ENCODE measurements at places on chromosomes 6 and 20.

GRCh38 chr6:169828176-169828575, 76.8 kb downstream of the ERMARD start:
- DNase-seq, result no peak

- no peak for DNase-seq
These were observed 139.4 kb downstream of the ID4 start for GRCh38 chr6:19976411-19977129.

GRCh38 chr20:914727-915498, 1.2 kb downstream of the ANGPT4 start:
- no peak for DNase-seq

GRCh38 chr6:90222724-90223198, 73.9 kb downstream of the BACH2 start:
- peak; percentile 30 for DNase-seq

DNA sequence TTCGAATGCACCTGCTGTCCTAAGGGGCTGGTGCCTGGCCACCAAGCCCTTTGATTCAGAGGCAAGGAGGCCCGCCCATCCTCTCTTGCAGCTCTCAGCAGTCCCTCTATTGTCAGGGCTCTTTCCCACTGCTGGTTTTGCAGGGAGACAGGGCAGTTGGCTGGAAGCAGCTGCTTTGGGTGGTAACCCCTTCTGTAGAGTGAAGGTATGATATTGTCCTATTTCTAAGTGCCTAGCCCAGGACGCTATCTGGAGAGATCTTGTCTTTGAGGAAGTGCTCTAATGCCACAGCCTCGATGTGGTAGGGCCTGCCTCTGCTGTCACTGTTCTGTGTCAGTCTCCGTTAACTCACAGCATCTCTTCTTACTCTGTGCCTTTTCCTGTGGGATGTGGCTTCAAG, 5.6 kb downstream of the PLCG1 start:
- no peak for DNase-seq

DNA sequence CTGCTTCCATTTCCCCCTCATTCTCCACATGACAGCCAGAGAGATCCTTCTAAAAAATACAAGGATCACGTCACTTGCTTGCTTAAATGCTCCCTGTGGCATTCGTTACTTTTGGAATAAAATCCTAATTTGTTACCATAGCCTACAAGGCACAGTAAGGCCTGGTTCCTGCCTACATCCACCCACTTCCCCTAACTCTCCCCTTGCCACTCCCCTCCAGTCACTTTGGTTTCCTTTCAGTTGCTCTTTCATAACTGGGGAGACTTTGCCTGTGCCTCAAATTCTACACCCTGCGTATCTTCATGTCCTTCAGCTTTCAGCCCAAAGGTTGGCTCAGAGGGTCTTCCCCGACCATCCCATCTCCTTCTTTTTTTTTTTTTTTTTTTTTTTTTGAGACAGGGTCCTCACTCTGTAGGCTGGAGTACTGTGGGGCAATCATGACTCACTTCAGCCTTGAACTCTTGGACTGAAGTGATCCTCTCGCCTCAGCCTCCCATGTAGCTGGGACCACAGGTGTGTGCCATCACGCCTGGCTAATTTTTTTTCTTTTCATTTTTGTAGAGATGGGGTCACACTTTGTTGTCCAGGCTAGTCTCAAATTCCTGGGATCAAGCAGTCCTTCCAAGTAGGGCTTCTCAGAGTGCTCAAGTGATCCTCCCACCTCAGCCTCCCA, 12.5 kb downstream of the ID1 start:
- peak; percentile 83 for DNase-seq

DNA sequence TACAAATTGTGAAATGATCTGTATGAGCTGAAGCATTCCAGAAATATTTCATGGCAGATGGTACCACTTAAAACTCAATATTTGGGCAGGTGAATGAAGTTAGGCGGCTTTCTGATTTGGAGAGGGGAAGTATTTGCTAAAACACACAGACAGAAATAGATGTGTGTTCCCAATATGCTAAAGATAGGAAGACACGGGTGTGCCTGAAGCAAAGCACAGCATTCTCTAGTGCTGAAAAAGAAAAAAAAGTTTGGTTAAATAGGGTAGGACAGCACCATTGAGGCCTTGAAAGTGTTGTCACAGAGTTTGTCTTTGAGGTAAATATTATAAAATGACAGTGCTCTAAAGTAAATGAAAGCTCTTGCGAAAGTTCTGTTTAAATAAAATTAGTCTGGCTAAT, 252.2 kb upstream of the HSF2 start:
- DNase-seq, result no peak

- DNase-seq, result no peak
These were observed 158.2 kb upstream of the MCHR2 start for GRCh38 chr6:100152201-100152600.

DNA sequence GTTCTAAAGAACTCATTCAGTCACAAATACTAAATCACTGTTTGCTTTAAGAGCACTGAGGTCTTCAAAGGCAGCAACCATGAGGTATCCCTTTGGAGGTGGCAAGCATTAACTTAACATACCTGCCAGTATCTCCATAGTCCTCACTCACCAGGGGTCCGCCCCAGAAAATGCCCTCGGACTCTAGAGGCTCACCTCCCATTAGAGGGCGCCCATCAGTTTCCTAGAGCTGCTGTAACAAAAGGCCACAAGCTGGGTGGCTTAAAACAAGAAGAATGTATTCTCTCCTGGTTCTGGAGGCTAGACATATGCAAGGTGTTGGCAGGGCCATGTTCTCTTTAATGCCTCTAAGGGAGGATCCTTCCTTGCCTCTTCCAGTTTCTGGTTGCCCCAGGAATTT, 12.0 kb upstream of the RNGTT start:
- no peak for DNase-seq

- no peak for DNase-seq
These were observed 28.6 kb downstream of the AKAP7 start for GRCh38 chr6:131163886-131164285.
